ENCODE measurements at places on chromosomes 3 and 15.

- DNase-seq: no peak
Measured at GRCh38 chr3:189361103-189361835, 189.5 kb downstream of the TPRG1 start.

GRCh38 chr3:152860736-152861135, 25.8 kb downstream of the P2RY1 start:
- DNase-seq: no peak

DNA sequence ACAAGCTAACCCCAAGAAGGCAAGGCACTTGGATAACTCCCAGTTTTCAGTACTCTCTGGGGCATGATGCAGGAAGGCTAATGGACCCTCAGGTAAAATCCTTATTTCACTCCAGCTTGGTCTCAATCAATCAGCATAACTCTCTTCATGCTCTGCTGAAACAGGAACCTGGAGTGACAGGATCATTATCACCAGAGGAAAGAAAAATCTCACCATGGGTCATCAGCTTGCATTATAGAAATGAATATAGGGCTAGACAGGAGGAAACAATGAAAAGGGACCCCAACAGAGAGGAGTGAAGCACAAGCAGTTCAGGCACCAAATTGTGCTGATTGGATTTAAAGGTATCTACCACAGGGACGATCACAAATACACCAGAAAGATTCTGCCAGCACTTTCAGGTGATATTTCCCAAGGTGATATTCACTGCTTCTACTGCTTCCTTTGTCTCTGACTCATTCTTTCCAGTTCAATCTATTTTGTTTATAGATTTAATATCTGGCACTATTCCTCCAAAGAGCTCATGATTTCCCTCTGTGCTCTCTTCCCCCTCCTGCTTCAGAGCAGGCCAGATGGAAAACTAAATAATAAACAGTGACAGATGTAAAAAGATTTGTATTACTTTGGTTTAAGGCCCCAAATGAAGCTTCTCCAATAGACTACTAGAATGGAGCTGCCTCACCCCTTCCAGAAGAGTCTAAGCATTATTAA, 22.9 kb upstream of the THUMPD3 start:
- DNase-seq: no peak

GRCh38 chr3:12553921-12554391, 2.9 kb upstream of the MKRN2 start:
- DNase-seq: no peak

- DNase-seq: no peak
Measured at GRCh38 chr15:73993211-73993994, 1.1 kb upstream of the PML start.

- no peak for DNase-seq
Measured at GRCh38 chr15:50278496-50278895, 13.0 kb upstream of the HDC start.

- no peak for DNase-seq
Measured at GRCh38 chr3:50239649-50240048, 3.6 kb downstream of the GNAI2 start.

GRCh38 chr3:46184469-46184868, 23.6 kb downstream of the CCR1 start:
- no peak for DNase-seq

DNA sequence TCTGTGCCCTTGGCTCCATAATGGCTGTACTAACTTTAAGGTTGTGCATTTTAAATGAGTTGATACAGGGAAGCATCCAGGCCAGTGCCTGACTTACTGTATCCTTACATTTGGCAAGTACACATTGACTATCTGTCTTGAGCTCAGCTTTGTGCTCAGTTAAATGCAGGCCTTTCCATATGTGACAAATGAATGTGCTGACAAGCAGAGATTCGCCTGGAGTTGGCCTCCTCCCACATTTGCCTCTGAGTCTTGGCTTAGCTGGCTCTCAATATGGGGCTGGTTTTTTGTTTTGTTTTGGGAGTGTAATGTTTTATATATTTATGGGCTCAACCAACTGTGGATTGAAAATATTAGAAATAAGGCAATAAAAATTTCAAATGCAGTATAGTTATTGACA, 29.7 kb downstream of the TRIM71 start:
- DNase-seq: no peak

- no peak for DNase-seq
Measured at GRCh38 chr3:14225421-14225820, 46.8 kb downstream of the LSM3 start.

DNA sequence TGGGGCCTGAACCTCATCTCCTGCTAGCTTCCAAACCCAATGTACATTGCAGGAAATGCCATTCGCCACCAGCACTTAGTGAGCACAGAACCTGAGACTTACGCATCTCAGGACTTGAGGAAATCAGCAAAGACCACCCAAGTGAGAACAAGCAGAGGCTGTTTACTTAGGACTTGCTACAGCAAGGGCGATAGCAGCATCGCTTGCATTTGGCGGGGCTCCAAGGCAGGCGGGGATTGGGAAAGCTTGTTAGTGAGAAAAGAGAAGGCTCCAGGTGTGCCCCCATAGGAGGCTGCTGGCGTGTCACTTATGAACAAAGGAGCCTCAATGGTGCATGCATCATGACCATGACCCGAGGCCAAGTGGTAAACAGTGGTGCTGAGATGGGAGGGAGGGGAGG, 19.7 kb downstream of the SLC6A20 start:
- DNase-seq: no peak

GRCh38 chr15:100276506-100276905, 65.3 kb downstream of the ADAMTS17 start:
- no peak for DNase-seq

DNA sequence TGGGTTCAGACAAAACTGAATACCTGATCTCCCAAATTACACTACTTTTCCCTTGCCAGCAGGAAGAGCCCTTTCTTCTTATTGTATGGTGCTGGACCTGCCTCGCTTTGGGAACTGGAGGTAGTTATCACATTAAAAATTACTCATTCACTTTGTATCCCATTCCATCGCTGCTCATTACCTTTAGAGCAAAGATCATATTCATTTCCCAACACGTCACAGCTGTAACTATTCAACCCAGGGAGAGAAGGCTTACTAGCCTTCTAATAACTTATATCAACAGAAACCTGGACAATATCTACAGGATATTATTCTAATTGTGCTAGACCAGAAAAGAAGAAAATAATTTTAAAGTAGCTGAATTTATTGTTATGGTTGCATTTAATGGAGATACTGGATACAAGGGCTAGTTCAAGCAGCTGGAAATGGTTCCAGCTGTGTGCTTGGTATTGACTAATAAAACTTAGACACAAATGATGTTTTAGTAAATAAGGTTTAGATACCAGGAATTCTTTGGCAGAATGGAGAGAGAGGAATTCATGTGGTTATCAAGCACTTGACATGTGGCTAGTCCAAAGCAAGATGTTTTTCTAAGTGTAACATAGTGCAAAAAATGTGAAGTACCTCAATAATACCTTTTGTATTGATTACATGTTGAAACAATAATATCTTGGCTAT, 656.3 kb downstream of the ROBO1 start:
- no peak for DNase-seq

DNA sequence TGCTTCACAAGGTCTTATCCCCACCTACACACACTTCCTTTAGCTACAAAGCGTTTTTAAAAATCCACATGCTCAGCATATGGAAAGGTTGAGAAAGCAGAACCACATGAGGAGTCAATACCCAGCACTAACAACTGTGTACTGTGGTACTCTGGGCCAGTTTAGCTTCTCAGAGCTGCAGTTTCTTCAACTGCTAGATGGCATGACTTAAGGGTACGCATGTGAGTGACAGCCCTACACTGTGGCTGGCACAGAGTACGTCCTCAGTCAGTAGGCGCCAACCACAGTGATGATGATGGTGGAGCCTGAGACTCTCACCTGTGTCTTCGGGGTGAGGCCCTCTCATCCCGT, 17.4 kb downstream of the CCDC12 start:
- DNase-seq: no peak

DNA sequence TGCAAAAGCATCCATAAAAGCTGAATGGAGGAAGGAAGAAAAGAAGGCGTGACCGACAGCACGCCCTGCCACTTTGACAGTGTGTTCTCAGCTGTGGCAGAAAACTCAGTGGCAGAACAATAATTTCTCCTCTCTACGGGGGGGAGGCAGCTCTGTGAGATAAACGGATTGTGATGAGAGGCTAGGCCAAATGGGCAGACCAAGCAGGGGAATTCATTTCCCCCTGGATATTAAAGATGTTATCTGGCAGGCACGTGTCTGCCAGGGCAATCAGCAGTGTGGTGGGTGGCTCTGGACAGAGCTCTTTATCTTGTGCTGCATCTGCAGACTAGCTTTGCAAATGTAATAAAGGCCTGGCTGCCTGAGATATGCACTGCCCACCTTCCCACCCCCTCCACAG, 1.9 kb upstream of the RMDN3 start:
- no peak for DNase-seq

- no peak for DNase-seq
Measured at GRCh38 chr3:39965997-39966396, 156.6 kb downstream of the MYRIP start.

GRCh38 chr3:152225201-152225600, 43.5 kb upstream of the MBNL1 start:
- no peak for DNase-seq

DNA sequence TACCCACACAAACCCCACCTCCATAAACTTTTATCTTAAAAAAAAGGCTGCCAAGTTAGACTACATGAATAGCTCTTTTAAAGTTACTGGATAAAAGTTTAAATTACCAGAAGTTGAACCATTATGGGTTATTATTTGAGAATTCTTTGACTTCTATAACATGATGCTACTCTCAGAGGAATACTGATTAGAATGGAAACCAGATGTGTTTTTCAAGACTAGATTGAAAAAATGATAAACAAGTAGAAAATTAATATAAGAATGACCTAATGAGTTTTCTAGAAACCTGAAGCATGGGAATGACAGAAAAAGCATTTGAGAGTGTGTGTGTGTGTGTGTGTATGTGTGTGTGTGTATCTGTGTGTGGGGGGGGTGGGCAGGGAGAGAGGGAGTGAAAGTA, 12.4 kb upstream of the FGF7 start:
- no peak for DNase-seq

- no peak for DNase-seq
Measured at GRCh38 chr3:129317014-129317771, 38.5 kb downstream of the HMCES start.

- peak; percentile 83 for DNase-seq
Measured at GRCh38 chr3:193592841-193593667, at the start of gene OPA1. Gene OPA1 (plus strand): TSS chr3:193593208. CDS start chr3:193593378, 170 bp downstream.

GRCh38 chr15:95884276-95884675, 446.2 kb upstream of the NR2F2 start:
- no peak for DNase-seq

GRCh38 chr3:8631661-8632060, 12.9 kb downstream of the SSUH2 start:
- no peak for DNase-seq

DNA sequence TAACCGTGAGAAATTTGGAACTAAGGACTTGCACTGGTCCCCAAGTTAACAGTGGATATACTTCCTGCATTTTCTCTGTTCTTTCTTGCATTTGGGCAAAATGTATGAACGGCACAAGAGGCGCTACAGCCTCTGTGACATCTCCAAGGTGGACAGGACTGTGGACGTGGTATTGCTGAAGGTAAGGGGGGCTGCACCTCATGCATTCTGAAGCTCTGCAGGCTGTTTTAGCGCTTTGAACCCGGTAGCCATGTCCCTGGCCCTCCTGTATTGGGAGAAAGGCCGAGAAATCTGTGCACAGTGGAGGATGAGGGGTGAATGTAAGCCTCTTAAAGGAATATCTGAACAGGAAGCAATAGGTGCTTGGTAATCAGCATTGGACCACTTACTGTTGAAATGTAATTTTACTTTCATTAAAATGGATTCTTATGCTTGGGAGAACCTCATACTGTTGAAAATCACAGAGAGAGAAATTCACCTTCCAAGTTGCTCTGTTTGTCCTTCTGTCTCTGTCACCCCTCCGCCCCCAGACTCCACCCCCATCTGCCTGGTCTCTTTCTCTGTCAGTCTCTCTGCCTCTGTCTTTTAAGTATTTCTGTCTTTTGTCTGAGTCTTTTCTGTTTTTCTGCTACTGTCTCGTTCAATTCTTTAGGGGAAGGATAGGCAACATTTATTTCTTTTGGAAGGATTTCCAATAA, 174.6 kb downstream of the KLHL25 start:
- DNase-seq: no peak

GRCh38 chr3:46183330-46183729, 24.8 kb downstream of the CCR1 start:
- DNase-seq: no peak

- DNase-seq: peak; percentile 28
Measured at GRCh38 chr3:43691120-43691995, 620 bp downstream of the ABHD5 start.

- DNase-seq: no peak
Measured at GRCh38 chr3:177377166-177377565, 179.9 kb upstream of the TBL1XR1 start.

DNA sequence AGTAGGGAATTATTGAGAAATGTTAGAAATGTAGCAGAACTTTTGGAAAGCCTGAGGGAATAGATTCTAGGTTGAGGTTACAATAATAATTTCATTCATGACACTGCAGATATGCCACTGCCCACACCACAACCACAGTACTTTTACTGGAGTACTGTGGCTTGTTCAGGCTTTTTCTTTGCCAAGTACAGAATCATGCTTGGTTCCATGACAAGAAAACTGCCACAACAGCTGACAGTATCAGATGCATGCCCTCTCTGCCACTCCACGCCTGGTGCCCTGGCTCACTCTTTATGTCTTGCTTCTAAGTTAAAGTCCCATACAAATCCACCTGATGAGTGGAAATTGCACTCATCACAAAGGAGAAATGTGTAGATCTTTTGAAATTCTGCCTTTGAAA, 398.6 kb downstream of the ZIC1 start:
- no peak for DNase-seq

GRCh38 chr15:42996871-42997270, 76.3 kb upstream of the TTBK2 start:
- no peak for DNase-seq

- no peak for DNase-seq
Measured at GRCh38 chr15:27486683-27487647, 516.0 kb downstream of the GABRG3 start.

DNA sequence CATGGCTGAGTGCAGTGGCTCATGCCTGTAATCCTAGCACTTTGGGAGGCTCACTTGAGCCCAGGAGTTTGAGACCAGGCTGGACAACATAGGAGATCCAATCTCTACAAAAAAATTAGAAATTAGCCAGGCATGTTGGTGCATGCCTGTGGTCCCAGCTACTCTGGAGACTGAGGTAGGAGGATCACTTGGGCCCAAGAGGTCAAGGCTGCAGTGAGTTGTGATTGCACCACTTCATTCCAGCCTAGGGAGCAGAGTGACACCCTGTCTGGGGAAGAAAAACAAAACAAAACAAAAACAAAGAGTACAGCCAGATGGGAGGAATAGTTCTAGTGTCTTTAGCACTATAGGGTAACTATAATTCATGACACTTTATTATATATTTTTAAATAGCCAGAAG, 26.2 kb upstream of the COMMD4 start:
- DNase-seq: no peak

GRCh38 chr3:50324351-50325112, 2.0 kb upstream of the HYAL2 start:
- DNase-seq: peak; percentile 33

All from CD8-positive, alpha-beta T cell (primary cell).